ENCODE measurements at places on chromosomes 5 and 9. TPM values are rescaled to one million over a fixed set of nuclear protein-coding genes. Genes with fewer than 3 reads are reported as not detected.

The SLC4A9 gene
- 0.43 TPM for total RNA-seq

The IFNA21 gene
- total RNA-seq = not detected

The PCDHA11 gene
- not detected for total RNA-seq

The BSPRY gene
- 7.1 TPM for total RNA-seq

The SLC46A2 gene
- total RNA-seq = not detected

The GGTA1 gene
- total RNA-seq = not detected

The SPATA31D3 gene
- not detected for total RNA-seq

The TRIM36 gene
- total RNA-seq = not detected

The GLRA1 gene
- not detected for total RNA-seq

The ATP6V0E1 gene
- total RNA-seq = 166 TPM

The IER5L gene
- total RNA-seq = 2.4 TPM

The AHRR gene
- 24.6 TPM for total RNA-seq
